Left ventricle myocardium superior (tissue), 1 donor: ENCODE measurements at places on chromosomes 6 and 20.

DNA sequence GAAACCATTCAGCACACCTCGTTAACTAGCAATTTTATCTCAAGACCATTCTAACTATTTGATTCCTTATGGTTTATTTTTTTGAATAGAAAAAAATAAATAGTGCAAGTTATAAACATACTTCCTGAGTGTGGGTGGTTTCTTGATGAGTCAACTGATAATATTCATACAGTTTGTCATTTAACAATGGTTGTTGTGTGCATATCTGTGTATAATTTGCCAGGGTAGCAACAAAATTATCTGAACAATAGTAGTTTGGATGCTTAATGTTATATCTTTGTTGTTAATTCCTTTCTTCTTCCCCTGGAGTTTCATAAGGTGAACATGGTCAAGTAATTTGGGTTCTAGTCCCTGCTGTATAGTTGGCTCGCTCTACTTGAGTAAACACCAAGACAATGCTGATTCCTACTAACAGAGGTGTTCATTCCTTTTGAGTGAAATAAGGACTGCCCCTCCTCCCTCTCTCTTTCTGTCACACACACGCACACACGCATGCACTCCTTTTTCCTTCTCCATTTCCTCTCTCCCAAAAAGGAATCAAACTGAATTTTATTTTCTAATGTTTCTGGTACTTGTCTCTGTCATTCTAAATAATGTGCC, 938.1 kb upstream of the EPHA7 start:
- no peak for DNase-seq

- DNase-seq = no peak
These were observed 36.7 kb upstream of the MCM9 start for GRCh38 chr6:118971682-118972081.

DNA sequence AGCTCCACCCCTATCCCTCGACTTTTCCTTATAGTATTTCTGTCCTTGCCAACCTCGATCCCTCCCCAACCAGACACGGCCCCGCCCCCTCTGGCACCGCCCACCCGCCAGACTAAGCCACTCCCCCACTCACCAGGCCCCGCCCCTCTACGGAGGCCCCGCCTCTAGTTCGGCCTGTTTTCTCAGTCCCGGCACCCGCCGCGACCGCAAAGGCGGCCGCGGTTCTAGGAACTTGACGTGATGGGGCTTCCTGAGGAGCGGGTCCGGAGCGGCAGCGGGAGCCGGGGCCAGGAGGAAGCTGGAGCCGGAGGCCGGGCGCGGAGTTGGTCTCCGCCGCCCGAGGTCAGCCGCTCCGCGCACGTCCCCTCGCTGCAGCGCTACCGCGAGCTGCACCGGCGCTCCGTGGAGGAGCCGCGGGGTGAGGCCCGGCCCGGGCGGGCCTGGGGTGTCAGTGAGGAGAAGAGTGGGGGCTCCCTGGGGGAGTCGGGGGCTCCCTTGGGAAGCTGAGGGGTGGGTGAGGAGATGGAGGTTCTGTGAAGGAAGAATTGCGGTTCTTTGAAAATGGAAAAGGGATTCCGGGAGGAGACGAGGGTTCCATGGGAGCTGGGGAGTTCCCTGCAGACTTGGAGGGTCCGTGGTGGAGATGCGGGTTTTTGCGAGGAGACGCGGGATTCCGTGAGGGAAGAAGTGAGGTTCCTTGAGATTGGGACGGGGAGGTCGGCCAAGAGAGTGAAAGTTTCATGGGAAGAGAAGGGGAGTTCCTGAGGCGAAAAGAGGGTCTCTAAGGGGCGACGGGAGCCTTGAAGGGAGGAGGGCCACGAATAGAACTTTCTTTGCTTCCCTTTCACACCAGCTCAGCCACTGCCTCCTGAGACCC, at the start of gene ACSS2:
TSS of gene ACSS2 (plus strand) at position 207 of the 877 bp plus-strand sequence. CDS start at position 241, 34 bp downstream.
- peak; percentile 99 for DNase-seq

DNA sequence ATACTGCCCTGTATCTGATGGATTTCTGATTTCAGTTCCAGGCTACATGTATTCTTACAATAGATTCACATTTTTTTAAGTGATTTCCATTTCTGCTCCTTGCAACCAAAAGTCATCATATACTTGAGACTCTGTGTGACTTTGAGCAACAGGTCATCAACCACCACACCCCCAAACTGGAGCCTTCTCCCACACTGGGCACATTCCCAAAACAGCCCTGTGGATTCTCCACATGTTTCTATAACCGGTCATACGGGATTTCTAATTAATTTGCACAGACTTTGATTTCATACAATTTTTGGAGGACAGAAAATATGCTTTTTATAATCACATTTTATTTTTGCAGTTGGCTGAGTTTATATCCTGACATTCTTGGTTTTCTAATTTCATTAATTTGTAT, 317.2 kb upstream of the ID4 start:
- no peak for DNase-seq

GRCh38 chr20:57679113-57679512, 30.7 kb downstream of the PMEPA1 start:
- no peak for DNase-seq

DNA sequence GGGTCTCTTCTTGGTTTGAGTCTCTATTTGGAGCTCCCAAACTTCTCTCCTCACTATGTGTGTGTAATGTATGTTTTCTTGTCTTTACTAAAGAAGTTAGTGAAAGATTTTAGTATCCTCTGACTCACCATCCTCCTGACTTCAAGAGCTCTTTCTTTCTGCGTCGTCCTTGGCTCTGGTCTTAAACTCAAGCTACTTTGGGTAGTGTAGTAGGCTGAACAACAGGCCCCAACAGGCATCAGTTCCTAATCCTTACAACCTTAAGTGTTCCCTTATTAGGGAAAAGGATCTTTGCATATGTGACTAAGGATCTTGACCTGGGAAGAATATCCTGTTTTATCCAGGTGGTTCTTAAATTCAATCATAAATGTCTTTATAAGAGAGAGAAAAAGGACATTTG, 810.2 kb downstream of the MAFB start:
- DNase-seq = no peak

DNA sequence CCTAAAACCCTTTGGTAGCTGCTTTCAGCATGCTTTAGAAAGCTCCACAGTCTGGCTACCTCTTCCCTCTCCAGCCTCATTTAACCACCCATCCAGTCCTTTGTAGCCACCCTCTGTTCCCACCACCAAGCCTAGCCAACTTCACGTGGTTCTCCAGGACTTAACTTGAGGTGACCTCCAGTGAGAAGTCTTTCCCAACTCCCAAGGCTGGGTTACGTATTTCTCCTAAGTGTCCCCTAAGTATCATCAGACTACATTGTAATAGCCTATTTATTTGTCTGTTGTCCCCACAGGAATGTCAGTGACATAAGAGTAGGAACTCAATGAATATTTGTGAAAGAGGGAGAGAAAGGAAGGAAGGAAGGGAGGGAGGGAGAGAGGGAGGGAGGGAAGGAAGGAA, 431.9 kb upstream of the JARID2 start:
- DNase-seq = no peak

- DNase-seq = no peak
These were observed 23.0 kb upstream of the NFATC2 start for GRCh38 chr20:51565298-51566144.

DNA sequence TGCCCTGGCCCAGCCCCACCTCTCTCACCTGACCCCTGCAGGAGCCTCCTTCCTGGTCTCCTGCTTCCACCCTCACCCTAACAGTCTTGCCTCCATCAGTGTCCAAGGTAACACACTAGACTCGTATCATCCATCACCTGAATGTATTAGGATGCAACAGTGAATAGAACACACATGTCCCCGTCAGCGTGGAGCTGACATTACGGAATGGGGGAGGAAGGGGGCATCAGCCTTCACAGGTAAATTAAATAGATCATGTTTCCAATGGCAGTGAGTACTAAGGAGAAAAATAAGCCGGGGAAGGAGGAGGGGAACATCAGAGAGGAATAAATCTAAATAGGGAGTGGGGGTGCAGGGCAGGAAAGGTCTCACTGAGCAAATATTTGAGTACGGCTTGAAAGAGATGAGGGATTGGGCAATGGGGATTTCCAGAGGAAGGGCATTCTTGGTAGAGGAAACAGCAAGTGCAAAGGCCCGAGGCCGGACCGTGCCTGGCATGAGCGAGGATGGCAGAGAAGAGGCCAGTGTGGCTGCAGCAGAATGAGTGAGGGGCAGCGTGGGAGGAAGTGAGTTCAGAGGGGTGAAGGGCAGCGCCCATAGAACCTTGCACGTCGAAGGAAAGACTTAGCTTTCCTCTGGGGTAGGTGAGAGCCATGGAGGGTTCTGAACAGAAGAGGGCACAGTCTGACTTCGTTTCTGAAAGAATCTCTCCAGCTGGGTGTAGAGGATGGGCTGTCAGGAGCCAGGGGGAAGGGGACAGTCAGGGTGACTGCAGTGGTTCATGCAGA, 110.1 kb upstream of the PTPN1 start:
- no peak for DNase-seq

DNA sequence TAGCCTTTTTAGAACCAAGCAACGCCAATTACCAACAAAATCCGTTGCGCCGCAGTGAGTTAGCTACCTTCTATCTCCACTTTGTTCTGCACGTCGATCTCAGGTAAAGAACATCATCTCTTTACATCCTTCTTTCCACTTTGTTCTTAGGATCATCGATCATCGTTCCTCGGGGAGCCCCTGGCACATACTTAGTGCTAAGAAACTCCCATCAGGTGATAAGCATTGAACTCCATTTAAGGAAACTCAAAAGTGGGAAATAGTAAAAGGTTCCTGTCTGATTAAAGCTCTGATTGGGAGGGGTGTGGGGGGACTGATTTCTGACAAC, 227.0 kb upstream of the PRSS16 start:
- no peak for DNase-seq

GRCh38 chr6:169793408-169793807, 42.0 kb downstream of the ERMARD start:
- DNase-seq = no peak

DNA sequence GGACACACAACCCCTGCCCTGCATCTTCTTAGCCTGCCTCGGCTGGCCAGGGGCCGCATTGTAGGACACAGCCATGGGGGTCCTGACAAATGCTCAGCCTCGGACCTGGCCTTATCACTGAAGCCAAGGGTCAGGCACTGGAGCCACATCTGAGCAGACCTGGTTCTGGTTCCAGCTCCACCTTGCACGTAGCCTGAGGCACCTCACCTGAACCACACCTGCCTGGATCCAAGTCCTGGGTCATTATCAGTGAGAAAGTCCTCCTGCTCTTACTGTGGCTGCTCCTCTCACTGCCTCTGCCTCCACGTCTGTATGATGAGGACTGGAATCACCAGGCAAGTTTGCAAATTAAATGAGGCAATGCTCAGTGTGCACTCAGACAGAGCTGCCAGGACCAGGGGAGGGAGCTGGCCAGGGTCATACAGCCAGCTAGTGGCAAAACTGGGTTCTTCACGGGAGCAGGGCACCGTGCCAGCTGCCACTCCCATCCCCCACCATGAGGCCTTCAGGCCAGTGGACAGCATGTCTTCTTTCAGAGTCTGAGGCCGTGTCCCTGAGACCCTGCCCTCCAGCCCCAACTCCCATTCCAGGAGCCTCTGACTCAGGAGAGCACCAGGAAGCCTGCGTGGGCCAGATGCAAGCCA, 40.2 kb downstream of the MRPL14 start:
- peak; percentile 72 for DNase-seq

DNA sequence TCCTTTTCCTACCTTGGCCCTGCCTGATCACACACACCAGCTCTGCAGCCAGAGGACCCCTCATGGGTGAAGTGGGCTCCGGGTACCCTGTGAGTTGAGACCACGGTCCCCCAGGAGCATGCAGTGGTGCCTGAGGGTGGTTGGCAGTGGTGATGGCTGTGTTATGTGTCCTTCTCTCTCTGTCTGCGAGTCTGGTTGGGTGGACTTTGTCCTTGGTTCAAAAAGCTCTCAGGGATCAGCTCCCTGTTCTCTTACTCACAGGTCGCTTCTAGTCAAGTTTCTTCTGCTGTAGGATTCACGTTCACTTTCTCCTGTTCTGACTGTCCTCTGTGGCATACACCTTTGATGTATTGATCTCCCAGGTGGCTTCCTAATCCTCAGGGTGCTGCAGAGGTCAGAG, 84.6 kb downstream of the TXNDC5 start:
- no peak for DNase-seq

GRCh38 chr6:8065519-8065911, 1.3 kb upstream of the BLOC1S5 start:
- no peak for DNase-seq

DNA sequence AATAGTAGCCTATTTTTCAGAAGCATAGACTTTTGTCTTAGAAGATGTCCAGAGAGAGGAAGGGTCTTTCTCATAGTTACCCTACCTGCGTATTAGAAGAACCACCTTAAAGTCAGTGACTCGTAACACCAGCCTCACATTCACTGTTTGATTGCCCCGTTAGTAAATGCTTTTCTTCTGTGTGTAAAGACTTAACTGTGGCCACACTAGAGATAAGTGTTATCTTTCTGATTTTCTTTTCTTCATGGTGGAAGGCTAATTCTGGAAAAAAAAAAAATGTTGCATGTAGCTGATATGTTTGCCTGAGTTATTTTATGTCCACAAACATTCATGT, 83.9 kb downstream of the SAMD3 start:
- DNase-seq = no peak

- DNase-seq = no peak
These were observed 18.5 kb downstream of the GSTA4 start for GRCh38 chr6:52976591-52977035.

DNA sequence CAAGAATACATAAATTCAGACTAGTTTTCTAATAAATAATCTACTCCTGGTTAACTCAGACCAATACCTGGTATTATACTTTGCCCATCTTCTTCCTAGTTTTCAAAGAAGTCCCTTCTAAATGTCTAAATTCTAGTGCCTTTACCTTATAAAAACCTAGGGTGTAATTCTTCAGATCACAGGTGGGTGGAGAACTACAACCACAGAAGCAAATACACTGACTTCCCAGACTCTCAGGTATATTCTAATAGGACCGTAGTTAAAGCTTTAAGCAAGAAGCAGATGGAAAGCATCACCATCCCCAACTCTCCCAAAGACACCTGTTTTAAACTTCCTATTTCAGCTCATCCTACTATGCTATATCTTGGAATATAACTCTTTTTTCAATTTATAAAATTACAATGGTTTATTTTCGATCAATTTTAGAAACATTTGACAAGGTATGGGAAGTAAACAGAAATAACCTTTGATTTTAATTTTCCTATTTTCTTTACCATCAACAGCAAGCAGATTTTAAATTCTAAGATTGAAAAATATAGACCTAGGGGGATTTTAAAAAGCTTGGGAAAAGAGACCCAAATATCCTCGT, 15.8 kb downstream of the MAN1A1 start:
- DNase-seq = no peak

DNA sequence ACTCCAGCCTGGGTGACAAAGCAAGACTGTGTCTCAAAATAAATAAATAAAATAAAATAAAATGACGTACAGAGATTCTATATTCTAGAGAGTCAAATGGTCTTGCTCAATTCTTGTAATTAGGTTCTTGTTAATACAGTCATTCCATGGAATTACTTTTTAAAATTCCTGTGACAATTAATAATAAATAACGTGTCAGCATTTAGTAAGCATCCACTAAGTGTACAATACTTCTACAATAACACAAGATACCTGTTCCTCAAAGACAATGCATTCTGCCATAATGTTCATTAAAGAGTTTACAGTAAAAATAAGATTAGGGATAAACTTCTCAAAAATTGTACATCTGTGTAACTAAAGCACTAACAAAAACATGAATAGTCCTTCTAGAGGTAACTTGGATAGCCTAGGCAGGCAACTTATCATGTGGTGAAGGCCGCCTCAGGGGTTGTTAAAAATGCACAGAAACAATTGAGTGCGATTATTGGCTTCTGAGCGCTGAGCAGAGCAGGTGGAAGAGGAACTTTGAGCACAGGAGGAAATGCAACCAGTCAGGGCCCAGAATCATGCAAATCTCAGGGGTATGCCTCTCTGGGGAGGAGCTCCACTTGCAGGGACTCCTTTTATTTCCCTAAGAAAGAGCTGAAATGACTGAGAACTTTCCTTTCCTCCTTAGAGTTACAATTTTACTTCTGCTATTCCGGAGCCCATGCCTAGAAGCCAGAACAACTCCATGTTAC, 37.1 kb downstream of the QRSL1 start:
- DNase-seq = no peak
